Thymus (tissue), 14 donors: ENCODE measurements at places on chromosomes 1 and 21. TPM values are rescaled to one million over a fixed set of nuclear protein-coding genes. Genes with fewer than 3 reads are reported as not detected.

Gene VCAM1
- 63.3 TPM for total RNA-seq

Gene GUCA2A
- 0.57 TPM for total RNA-seq

Gene LCE1F
- total RNA-seq: not detected

Gene PRRX1
- 17.1 TPM for total RNA-seq

Gene ZNF648
- total RNA-seq: under 0.01 TPM

Gene NGF
- 0.47 TPM for total RNA-seq

Gene KCNAB2
- total RNA-seq: 19.0 TPM

Gene SPATA6
- total RNA-seq: 6.0 TPM

Gene GIPC2
- 0.28 TPM for total RNA-seq

Gene AADACL3
- 0.05 TPM for total RNA-seq

Gene CFAP107
- total RNA-seq: not detected

Gene PPP1R8
- total RNA-seq: 47.7 TPM

Gene SPAG17
- 0.33 TPM for total RNA-seq

Gene LHX8
- total RNA-seq: 0.05 TPM

Gene CD52
- 1,020 TPM for total RNA-seq

Gene NOS1AP
- 0.05 TPM for total RNA-seq

- DNase-seq: no peak
- H3K4me3 ChIP-seq: no peak overlapping the region
- no peaks in the 10 kb centered on the region for H3K4me1 ChIP-seq
Observed at GRCh38 chr1:227245613-227246320, 72.5 kb downstream of the CDC42BPA start.

GRCh38 chr1:238111516-238111915, 220.8 kb upstream of the ZP4 start:
- DNase-seq: no peak
- no peaks in the 10 kb centered on the region for H3K27me3 ChIP-seq
- no peaks in the 10 kb centered on the region for H3K4me1 ChIP-seq
- no peaks in the 10 kb centered on the region for H3K36me3 ChIP-seq

DNA sequence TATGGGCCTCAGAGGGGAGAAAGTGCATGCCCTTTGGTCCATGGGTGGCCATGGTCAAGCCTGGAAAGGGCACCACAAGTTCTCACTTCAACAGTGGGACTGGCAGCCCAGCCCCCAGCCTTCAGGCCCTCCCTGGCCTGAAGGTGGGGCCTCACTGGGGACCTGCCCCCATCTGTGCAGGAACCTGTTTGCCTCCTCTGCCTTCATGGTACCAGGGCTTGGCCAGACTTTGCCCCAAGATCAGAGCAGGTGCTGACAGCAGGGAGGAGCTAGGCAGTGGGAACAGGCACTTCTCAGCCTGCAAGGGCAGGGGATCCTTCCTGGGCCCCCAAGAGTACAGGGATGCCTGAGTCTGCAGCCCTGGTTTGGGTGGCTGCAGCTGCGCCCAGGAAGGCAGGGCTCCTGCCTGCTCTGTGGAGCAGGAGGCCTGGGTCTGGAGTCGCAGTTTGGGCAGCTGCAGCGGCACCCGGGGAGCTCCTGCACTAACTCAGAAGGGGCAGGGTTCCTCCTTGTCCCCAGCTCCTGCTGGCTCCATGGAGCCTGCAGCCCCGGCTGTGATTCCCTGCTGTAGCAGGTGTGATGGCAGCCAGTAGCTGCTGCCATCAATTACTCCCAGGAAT, 460.1 kb upstream of the NCAM2 start:
- no peak overlapping the region for H3K4me3 ChIP-seq
- no peaks in the 10 kb centered on the region for H3K4me1 ChIP-seq
- H3K27me3 ChIP-seq: no peaks in the 10 kb centered on the region
- no peak overlapping the region for H3K27ac ChIP-seq
- H3K36me3 ChIP-seq: no peaks in the 10 kb centered on the region

- H3K36me3 ChIP-seq: no peaks in the 10 kb centered on the region
- H3K4me1 ChIP-seq: peaks cover 6% of the 10 kb centered on the region
- DNase-seq: no peak
- no peaks in the 10 kb centered on the region for H3K27me3 ChIP-seq
Observed at GRCh38 chr1:89962024-89962741, 32.7 kb upstream of the ZNF326 start.

GRCh38 chr1:224141693-224142092, 27.8 kb downstream of the FBXO28 start:
- H3K36me3 ChIP-seq: peaks cover 18% of the 10 kb centered on the region

- no peaks in the 10 kb centered on the region for H3K27me3 ChIP-seq
- H3K27ac ChIP-seq: no peak overlapping the region
- peaks cover 2% of the 10 kb centered on the region for H3K4me1 ChIP-seq
- DNase-seq: no peak
- no peak overlapping the region for H3K4me3 ChIP-seq
Observed at GRCh38 chr1:232751393-232752140, 53.6 kb upstream of the MAP10 start.

DNA sequence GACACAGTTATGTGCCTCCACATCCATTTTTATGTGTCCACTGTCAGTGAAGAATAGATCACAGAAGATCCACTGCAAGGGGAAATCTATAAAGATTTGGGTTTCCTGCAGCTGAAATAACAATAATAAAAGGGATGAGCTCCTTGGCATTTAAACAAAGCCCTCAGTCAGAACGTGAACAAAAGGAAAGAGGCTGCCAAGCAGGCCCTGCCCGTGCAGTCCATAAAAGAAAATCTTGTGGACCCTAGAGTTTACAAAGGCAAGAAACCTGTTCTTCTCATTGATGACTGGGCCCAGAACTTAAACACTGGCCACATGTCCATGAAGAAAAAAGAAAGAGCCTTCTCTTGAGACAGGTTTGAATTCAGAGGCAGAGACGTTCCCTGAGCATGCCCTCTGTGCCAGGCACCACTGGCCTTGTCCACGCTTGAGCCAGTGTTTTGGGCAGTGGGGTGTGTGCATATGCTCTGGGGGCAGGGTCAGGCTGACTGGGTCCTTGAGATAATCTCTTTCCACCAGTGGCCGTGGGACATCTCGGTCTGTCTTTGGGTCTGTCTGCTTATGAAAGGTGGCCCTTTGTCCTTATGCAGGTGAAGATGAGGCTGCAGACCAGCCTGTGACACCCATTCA, 142.7 kb downstream of the HIVEP3 start:
- H3K4me1 ChIP-seq: peaks cover 3% of the 10 kb centered on the region
- no peak overlapping the region for H3K4me3 ChIP-seq

GRCh38 chr1:17861685-17862084, 106.6 kb downstream of the ACTL8 start:
- DNase-seq: no peak
- H3K36me3 ChIP-seq: no peaks in the 10 kb centered on the region
- no peak overlapping the region for H3K27ac ChIP-seq
- no peak overlapping the region for H3K4me3 ChIP-seq
- H3K27me3 ChIP-seq: no peaks in the 10 kb centered on the region

GRCh38 chr1:111154021-111154999, 14.3 kb downstream of the CEPT1 start:
- peaks cover 49% of the 10 kb centered on the region for H3K36me3 ChIP-seq
- H3K4me3 ChIP-seq: no peak overlapping the region
- H3K4me1 ChIP-seq: no peaks in the 10 kb centered on the region
- no peaks in the 10 kb centered on the region for H3K27me3 ChIP-seq

- H3K27me3 ChIP-seq: no peaks in the 10 kb centered on the region
- no peaks in the 10 kb centered on the region for H3K4me1 ChIP-seq
- DNase-seq: no peak
- H3K4me3 ChIP-seq: no peak overlapping the region
- no peaks in the 10 kb centered on the region for H3K36me3 ChIP-seq
Observed at GRCh38 chr21:33171616-33172169, 58.0 kb upstream of the IFNAR2 start.

DNA sequence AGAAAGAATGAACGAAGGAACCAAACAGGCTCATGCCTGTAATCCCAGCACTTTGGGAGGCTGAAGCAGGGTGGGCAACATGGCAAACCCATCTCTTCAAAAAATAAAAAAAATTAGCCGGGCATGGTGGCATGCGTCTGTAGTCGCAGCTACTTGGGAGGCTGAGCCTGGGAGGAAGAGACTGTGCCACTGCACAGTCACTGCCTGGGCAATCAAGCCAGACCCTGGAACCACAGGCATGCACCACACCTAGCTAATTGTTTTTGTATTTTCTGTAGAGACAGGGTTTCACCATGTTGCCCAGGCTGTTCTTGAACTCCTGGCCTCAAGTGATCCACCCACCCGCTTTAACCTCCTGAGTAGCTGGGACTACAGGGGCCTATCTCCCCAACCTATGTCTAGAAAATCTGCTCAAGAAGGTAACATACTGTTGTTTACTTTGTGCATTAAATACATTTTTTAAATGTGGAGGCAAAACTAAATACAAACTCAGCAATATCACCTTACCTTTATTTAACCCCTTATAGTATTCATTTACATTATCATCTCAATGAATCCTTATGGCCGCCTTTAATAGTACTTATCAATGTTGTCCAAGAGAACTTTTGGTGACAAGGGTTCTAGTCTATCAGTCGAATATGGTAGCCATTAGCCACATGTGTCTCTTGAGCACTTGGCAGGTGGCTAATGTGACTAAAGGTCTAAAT, 2.7 kb downstream of the KHDC4 start:
- no peak for DNase-seq
- H3K4me1 ChIP-seq: peaks cover 33% of the 10 kb centered on the region
- peaks cover 64% of the 10 kb centered on the region for H3K36me3 ChIP-seq
- no peak overlapping the region for H3K27ac ChIP-seq
- no peak overlapping the region for H3K4me3 ChIP-seq

GRCh38 chr1:159900755-159901360, 893 bp upstream of the CFAP45 start:
- no peak overlapping the region for H3K4me3 ChIP-seq
- H3K27me3 ChIP-seq: no peaks in the 10 kb centered on the region
- no peak overlapping the region for H3K27ac ChIP-seq

GRCh38 chr1:168285971-168286927, 5.6 kb downstream of the TBX19 start:
- H3K36me3 ChIP-seq: no peaks in the 10 kb centered on the region
- DNase-seq: no peak
- H3K27me3 ChIP-seq: no peaks in the 10 kb centered on the region
- H3K4me3 ChIP-seq: no peak overlapping the region

- H3K4me3 ChIP-seq: no peak overlapping the region
- no peaks in the 10 kb centered on the region for H3K4me1 ChIP-seq
- no peak for DNase-seq
- no peaks in the 10 kb centered on the region for H3K27me3 ChIP-seq
- no peak overlapping the region for H3K27ac ChIP-seq
Observed at GRCh38 chr1:84164161-84164560, 20.1 kb downstream of the PRKACB start.

GRCh38 chr1:165353731-165354671, 2.5 kb downstream of the LMX1A start:
- H3K27ac ChIP-seq: no peak overlapping the region
- H3K4me1 ChIP-seq: no peaks in the 10 kb centered on the region
- DNase-seq: no peak
- peaks cover 75% of the 10 kb centered on the region for H3K27me3 ChIP-seq

- peaks cover 63% of the 10 kb centered on the region for H3K4me1 ChIP-seq
- no peaks in the 10 kb centered on the region for H3K27me3 ChIP-seq
- H3K36me3 ChIP-seq: no peaks in the 10 kb centered on the region
- peak overlapping the region; percentile 62 for H3K27ac ChIP-seq
- H3K4me3 ChIP-seq: no peak overlapping the region
- DNase-seq: no peak
Observed at GRCh38 chr1:32761253-32761877, 55.8 kb downstream of the YARS1 start.

DNA sequence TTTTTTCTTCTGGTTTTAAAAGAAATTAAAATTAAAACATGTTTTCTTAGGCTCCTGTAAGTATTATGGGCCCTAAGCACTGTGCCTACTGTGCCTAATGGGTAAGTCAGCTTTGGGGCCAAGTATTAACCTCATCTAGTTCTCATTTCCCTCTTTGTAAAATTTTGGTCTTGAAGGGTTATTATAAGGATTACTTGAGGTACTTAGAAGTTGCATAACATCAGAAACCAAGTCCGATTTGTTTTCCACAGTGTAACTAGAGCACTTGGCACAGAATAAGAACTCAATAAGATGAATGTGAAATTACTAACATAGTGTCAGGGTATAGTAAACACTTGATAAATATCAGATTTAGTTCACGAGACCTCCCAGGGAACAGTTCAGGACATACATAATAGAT, 16.4 kb upstream of the OSBPL9 start:
- H3K27me3 ChIP-seq: no peaks in the 10 kb centered on the region
- no peak for DNase-seq
- H3K4me1 ChIP-seq: no peaks in the 10 kb centered on the region
- H3K27ac ChIP-seq: no peak overlapping the region
- H3K36me3 ChIP-seq: no peaks in the 10 kb centered on the region

DNA sequence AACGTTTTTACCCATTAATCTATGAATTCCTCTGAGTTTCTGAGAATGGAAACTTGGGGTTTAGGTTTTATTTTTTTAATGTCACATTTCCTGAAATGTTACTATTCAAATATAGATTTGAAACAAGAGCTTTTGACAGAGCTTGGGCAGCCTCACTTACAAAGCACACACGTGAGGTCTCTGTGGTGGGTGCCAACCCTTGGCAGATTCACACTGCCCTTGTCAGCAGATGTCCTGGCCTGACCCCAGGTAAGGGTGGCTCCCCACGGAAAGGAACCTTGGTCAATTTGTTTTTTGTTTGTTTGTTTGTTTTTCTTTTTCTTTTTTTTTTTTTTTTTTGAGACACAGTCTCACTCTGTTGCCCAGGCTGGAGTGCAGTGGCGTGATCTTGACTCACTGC, 53.5 kb downstream of the FAAP20 start:
- no peak overlapping the region for H3K4me3 ChIP-seq
- no peaks in the 10 kb centered on the region for H3K27me3 ChIP-seq
- no peaks in the 10 kb centered on the region for H3K36me3 ChIP-seq
- DNase-seq: no peak
- peaks cover 27% of the 10 kb centered on the region for H3K4me1 ChIP-seq

GRCh38 chr1:150186789-150187559, 37.3 kb downstream of the PLEKHO1 start:
- H3K27me3 ChIP-seq: no peaks in the 10 kb centered on the region
- no peak overlapping the region for H3K4me3 ChIP-seq
- H3K36me3 ChIP-seq: no peaks in the 10 kb centered on the region
- peaks cover 4% of the 10 kb centered on the region for H3K4me1 ChIP-seq

- H3K4me3 ChIP-seq: no peak overlapping the region
- no peak overlapping the region for H3K27ac ChIP-seq
- no peaks in the 10 kb centered on the region for H3K27me3 ChIP-seq
- H3K36me3 ChIP-seq: no peaks in the 10 kb centered on the region
- no peaks in the 10 kb centered on the region for H3K4me1 ChIP-seq
Observed at GRCh38 chr1:24786191-24786590, 40.9 kb downstream of the CLIC4 start.
